ENCODE measurements at places on chromosomes 5 and 9. TPM values are rescaled to one million over a fixed set of nuclear protein-coding genes. Genes with fewer than 3 reads are reported as not detected.

DNA sequence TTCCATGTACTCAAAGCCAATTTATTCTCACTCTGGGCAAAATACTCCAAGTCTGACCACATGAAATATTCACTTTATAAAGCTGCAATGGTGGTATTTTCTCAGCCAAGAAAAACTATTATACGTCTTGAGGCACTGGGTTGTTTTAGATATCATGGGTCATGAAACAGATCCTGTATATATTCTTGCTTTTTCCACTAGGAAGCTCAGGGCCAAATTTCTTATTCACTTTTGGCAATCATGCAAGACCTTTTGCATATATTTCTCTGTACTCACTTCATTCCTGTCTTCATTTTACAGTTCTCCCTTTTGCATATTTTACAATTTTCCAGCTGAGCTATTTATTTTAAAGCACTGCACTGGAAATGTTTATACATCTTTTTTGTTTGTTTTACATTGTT is 49.8 kb downstream of the GABBR2 start:
- no peak for DNase-seq

GRCh38 chr5:78574731-78575161 is 73.8 kb downstream of the LHFPL2 start:
- no peak for DNase-seq

DNA sequence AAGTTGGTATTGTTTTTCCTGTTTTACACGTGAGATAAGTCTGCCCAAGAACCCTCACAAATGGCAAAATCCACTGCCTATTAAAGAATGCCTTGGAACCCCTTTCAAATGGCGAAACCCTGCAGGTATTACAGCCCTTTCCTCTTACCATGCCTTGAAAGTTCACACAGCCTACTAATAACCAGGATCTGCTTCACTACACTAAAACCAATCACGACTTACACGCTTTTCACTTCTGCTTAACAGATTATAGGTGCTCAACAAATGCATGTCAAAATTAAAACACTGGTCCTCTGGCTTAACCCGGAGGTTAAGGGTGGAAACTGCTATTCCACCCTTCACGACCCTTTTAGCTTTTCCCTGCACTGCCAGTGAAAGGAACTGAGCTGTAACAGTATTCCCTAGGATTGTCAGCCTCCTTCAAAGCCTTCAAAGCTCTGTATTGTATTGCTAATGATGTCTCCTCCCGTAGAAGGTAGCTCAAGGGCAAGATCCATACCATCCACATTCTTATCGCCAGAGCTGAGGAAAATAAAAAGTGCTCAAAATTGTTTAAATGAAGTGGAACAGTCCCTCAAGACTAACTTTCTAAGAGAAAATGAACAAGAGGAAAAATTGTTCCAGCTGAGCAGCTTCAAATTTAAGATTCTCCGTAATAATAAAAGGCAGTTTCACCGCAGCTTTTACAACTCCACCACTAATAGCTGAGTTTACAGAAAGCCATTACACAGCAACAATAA is 997 bp downstream of the AUH start:
- DNase-seq, result no peak

NMUR2 gene
- total RNA-seq, result not detected

MARVELD2 gene
- 31.4 TPM for total RNA-seq

SLC36A3 gene
- not detected for total RNA-seq
